NCI-H1694 (cell line): ENCODE measurements at places on chromosomes 5 and 9.

- DNase-seq = no peak
These were observed 24.0 kb upstream of the C5orf63 start for GRCh38 chr5:127097278-127097677.

- DNase-seq = no peak
These were observed 21.1 kb downstream of the PITX1 start for GRCh38 chr5:135012951-135013391.

DNA sequence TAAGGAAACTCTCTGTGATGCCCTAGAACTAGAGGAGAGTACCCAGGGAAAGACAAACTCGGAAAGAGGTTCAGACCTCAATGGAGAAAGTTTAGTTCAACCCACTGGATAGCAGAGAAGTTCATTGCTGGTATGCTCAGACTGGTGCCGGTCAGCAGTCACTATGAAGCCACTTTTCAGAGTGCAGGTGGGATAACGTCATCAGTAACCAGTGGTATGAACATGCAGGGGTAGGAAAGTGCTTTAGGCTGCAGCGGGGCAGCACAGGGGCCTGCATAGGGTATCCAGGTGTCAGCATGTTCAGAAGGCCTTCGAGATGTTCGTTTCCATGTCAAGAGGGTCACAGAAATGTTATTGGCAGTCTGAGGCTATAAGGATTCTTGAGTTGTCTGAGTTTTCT lies 20.8 kb upstream of the ANKRD55 start:
- DNase-seq = no peak

DNA sequence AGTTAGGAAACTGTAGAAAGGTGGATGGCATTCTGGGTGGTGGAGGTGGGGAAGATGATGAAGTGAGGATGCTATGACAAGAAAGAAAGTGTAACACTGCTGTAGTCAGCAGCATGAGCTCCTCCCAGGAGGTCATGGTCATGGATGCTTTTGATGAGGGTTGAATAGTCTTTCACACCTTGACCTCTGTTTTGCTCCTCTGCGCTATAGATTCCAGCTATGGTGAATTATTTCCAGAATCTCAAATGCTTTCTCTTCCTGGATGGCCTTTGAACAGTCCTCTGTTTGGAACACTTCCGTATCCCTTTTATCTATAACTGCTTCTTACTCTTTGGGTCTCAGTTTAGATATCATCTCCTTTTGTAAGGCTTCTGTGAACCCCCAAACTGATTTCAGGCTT lies 165.9 kb upstream of the PPP1R2B start:
- DNase-seq = no peak

- no peak for DNase-seq
These were observed 1.3 kb upstream of the DND1 start for GRCh38 chr5:140674629-140675028.

- DNase-seq = no peak
These were observed 5.2 kb downstream of the GNAQ start for GRCh38 chr9:78026416-78026815.

GRCh38 chr9:135009051-135009560 lies 78.4 kb upstream of the OLFM1 start:
- DNase-seq = no peak
